ENCODE measurements at places on chromosomes 2 and 18. TPM values are rescaled to one million over a fixed set of nuclear protein-coding genes. Genes with fewer than 3 reads are reported as not detected.

- DNase-seq, result no peak
Measured at GRCh38 chr2:95300450-95300849, 3.3 kb downstream of the KCNIP3 start.

- DNase-seq, result no peak
Measured at GRCh38 chr2:215888680-215889079, 124.7 kb downstream of the MREG start.

DNA sequence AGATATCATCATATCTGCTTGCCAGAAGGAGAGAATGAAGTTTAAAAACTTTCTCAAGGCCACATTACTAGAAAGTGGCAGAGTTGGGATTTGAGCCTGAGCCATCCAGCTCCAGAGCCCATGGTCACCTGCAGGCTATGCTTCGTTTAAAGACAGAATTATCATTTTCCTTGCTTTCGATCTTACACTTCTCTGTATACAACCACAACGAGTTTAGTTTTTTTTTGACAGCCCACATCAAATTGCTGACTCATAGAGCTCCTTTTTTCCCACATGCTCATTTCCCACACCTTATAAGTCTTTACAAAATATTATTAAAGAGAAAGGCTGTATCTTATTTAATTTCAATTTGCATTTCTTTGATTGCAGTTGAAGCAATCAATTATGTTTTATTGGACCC, 6.5 kb downstream of the PLEK start:
- no peak for DNase-seq

DNA sequence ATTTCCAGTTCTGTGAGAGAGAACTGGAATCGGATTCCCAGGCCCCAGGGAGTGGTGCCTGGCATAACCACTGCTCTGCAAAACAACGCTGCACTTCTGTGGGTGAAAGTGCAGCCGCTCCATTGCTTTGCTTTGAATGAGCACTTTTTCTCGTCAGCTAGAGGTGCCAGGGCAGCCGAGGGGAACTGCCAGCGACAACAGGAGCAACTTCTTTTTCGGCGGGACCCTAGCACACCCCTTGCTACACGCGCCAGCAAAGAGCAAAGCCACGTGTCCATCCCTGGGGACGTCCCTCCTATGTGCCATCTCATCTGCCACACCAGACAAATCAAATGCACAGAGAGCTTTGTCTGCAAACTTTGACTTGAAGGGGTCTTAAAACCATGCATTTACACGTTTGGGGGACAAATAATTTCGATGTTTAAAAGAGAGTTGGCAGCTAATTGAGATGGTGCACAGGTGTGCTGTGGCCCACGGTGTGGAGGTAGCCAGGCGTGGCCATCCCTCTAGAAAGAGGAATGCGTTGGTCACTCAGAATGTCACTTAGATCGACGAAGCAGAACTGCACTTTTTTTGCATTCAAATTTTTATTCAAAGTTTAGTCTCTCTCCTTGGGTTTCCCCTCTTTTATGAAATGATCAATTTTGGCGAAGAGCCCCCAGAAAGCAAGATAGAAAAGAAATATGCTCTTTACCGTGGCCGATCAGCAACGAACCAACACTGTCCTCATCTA, 151.8 kb downstream of the MBP start:
- DNase-seq, result peak; percentile 24

GRCh38 chr2:238100049-238100820, at the start of gene ESPNL:
Gene ESPNL (plus strand): TSS chr2:238100340. CDS start chr2:238100420, 80 bp downstream.
- peak; percentile 65 for DNase-seq

GRCh38 chr2:157419031-157419575, 24.8 kb downstream of the CYTIP start:
- DNase-seq, result no peak

DNA sequence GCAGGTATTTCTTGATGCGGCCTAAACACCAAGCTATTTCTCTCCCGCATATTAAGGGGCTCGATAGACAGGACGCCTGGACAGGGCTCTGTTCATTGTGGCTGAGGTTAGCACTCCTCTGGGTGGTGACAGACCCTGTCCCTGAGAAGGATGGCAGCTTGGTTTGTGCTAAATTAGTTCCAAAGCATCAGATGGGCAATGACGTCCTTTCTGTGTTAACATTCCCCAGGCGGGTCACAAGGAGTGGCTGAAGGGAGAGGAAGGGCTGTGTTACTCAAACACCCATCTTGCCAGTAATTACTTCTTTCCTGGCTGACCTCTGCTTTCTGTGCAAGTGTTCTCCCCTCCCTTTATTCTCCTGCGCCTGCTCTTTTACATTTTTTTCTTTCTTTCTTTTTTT, 75.0 kb downstream of the TMEM247 start:
- no peak for DNase-seq

DNA sequence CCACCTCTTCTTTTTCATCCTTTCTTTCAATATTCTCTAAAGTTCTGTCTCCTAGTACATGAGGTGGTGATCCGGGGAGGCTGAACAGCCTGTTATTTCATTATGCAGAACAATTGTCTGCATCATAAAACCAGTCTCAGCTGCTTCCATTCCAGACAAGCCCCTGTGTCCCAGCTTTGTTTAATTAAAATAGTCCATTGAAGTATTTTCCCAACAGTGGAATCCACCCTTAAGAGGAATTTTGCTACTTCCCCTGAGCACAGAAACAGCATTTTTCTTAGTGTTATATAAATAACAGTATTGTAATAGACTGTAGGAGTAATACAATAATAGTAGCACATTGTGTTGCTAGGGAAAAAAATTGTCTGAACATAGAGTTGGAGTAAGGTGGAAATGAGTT, 395.4 kb upstream of the TCF4 start:
- DNase-seq, result no peak

GRCh38 chr2:45145073-45145899, 136.0 kb upstream of the SIX2 start:
- peak; percentile 44 for DNase-seq

GRCh38 chr2:100739735-100740432, 80.1 kb upstream of the NPAS2 start:
- no peak for DNase-seq

Gene SPATA3
- total RNA-seq, result not detected

Gene CAPN13
- 3.3 TPM for total RNA-seq

Gene DNPEP
- total RNA-seq, result 54.1 TPM

Gene DPP4
- 55.9 TPM for total RNA-seq
